ENCODE measurements at places on chromosomes 7 and 10.

GRCh38 chr7:77933394-77933793 is 134.8 kb downstream of the PHTF2 start:
- no peak for DNase-seq

DNA sequence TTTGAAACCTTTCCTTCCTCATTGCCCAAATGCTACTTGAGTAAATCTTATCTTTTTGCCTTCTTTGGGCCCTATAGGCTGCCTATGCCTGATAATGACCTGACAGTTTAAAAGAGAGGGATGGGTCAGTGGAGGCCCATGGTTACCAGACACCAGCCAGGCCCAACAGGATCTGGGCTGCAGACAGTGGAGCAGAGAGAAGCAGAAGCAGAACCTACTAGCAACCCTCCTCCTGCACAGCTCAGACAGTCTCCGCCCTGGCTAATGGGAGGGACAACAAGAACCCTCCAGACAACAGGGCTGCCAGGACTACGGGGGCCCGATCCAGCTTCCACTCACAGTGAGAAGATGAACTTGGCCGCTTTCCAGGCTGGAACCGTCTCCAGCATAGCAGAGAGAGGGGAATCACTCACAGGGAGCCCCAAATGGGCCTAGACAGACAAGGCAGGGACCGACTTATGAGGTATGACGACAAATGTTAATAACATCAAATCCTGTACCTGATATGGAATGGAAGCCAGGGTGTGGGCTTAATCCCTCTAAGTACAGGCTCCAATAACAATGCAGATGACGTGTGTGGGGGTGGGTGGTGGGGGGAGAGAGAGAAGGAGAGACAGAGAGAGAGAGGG is 31.7 kb upstream of the DGKI start:
- no peak for DNase-seq

DNA sequence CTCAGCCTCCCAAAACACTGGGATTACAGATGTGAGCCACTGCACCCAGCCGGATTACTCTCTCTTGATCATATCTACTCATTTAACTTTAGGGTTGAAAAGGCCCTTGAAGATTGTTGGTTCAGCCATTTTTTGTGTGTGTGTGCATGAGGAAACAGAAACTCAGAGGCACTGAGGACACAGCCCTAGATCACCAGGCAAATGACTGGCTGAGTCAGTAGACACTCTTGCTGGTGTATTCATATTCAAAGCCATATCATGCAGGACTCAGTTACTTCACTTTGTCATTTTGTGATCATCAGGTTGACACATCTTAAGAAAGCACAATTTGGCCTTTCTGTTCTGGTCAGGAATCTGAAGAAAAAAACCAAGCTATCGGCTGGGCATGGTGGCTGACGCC is 253.4 kb downstream of the TRIL start:
- no peak for DNase-seq

- DNase-seq: no peak
Observed at GRCh38 chr7:44522315-44522714, 18.8 kb downstream of the NPC1L1 start.

DNA sequence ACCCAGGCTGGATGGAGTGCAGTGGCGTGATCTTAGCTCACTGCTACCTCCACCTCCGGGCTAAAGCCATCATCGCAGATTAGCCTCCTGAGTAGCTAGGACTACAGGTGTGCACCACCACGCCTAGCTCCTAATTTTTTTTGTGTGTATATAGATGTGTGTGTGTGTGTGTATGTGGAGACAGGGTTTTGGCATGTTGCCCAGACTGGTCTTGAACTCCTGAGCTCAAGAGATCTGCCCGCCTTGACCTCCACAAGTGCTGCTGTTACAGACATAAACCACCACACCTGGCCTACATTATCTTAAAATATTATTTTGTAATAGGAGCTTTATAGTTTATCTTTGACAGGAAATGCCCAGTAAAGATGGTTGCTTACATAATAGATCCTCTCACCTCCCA is 25.0 kb downstream of the FOXP2 start:
- no peak for DNase-seq

DNA sequence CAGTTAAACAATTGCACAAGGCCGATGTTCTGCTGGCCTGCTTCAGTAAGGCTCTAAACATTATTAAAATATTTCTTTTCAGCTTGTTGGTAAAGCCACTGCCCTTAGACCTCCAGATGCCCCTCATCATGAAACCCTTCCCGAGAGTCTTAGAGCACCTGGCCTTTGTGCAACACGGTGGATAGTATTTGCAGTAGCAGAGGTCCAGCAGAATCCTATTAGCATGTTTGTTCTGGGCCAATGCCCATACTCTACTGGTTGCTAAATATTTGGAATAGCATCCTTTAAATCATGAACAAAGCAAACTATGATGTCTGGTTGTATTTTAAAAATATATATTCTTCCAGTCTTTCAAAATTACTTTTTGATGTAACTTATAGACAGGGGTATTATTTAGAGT is 584.6 kb downstream of the CNTNAP2 start:
- no peak for DNase-seq

- no peak for DNase-seq
Observed at GRCh38 chr7:135800560-135800959, 51.9 kb upstream of the FAM180A start.

DNA sequence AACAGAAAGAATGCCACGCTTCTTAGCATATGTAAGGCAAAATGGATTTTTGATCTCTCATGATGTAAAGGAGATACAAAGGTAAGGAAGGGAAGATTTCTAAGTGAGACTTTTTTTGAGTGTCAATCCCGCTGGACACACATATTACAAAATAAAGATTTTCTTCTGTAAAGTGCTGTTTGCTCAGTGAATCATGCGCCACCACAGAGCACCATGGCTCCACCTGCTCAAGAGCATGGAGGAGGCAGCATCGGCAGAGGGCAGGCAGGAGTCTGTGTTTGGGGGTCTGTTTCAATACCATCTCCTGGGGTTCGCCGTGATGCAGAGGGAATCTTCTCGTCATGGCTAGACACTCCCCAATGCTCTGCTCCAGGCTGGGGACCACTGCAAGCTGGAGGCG is 83.5 kb downstream of the ALOX5 start:
- DNase-seq: no peak

- no peak for DNase-seq
Observed at GRCh38 chr7:152085131-152085530, 59.7 kb downstream of the GALNT11 start.

GRCh38 chr7:126768836-126769235 is 483.9 kb downstream of the GRM8 start:
- DNase-seq: no peak

GRCh38 chr10:30825495-30825894 is 195.9 kb upstream of the LYZL2 start:
- DNase-seq: no peak

GRCh38 chr7:22174574-22174953 is 182.4 kb downstream of the RAPGEF5 start:
- no peak for DNase-seq

GRCh38 chr10:58747687-58748086 is 235.0 kb downstream of the BICC1 start:
- no peak for DNase-seq

- DNase-seq: no peak
Observed at GRCh38 chr10:93573051-93573909, 6.8 kb downstream of the FFAR4 start.

- DNase-seq: no peak
Observed at GRCh38 chr10:123804716-123805115, 86.9 kb downstream of the CPXM2 start.

- DNase-seq: no peak
Observed at GRCh38 chr10:47268696-47269095, 31.3 kb upstream of the GDF10 start.

DNA sequence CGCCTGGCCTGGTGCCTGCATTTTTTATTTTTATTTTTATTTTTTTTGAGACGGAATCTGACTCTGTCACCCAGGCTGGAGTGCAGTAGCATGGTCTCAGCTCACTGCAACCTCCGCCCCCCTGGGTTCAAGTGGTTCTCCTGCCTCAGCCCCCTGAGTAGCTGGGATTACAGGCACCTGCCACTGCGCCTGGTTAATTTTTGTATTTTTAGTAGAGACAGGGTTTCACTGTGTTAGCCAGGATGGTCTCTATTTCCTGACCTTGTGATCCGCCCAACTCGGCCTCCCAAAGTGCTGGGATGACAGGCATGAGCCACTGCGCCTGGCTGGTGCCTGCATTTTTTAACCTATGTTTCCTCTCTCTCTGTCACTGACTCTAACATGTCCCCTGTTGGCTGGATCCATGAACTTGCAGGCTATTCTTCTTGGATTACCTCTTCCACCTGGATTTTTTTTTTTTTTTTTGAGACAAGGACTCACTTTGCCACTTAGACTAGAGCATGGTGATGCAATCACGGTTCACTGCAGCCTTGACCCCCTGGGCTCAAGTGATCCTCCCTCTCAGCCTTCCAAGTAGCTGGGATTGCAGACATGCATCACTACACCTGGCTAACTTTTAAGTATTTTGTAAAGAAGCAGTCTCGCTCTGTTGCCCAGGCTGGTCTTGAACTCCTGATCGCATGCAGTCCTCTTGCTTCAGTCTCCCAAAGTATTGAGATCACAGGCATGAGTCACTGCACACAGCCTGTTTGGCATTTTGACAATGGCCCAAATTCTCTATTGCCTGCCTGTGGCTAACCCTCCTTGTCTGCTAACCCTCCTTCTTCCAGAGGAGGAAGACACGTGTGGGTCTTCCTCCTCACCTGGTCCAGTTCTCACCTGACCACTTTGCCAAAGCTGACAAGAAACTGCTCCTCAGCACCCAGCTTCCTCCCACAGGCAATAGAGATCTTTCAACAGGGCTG is 23.0 kb upstream of the PRPF18 start:
- no peak for DNase-seq

- DNase-seq: no peak
Observed at GRCh38 chr7:105003275-105003674, 10.7 kb upstream of the KMT2E start.

- no peak for DNase-seq
Observed at GRCh38 chr7:76293407-76293901, 9.0 kb upstream of the HSPB1 start.

- DNase-seq: no peak
Observed at GRCh38 chr10:646118-646524, 43.3 kb downstream of the DIP2C start.

GRCh38 chr7:142954680-142955268 is 7.4 kb downstream of the KEL start:
- DNase-seq: no peak

- DNase-seq: no peak
Observed at GRCh38 chr7:154375956-154376355, 323.8 kb downstream of the DPP6 start.

DNA sequence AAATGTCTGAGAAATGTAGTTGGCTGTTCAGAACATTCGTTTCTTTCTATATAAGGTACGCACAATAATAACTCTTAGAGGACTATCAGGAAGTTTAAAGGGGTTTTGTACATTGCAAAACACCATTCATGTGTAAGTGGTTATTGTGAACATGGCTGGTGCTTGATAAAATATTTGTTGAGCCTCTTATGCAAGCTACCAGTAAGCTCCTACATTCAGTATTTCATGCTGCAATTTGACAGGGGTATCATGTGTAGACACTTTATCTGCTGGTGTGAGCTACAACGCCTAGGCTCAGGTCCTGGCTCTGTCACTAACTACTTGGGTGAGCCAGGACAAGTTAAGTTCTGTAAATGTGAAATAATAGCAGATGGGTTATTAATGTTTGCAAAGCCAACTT is 75.5 kb downstream of the MAP3K8 start:
- DNase-seq: no peak

GRCh38 chr7:100048680-100049079 is 894 bp upstream of the ZSCAN21 start:
- no peak for DNase-seq

DNA sequence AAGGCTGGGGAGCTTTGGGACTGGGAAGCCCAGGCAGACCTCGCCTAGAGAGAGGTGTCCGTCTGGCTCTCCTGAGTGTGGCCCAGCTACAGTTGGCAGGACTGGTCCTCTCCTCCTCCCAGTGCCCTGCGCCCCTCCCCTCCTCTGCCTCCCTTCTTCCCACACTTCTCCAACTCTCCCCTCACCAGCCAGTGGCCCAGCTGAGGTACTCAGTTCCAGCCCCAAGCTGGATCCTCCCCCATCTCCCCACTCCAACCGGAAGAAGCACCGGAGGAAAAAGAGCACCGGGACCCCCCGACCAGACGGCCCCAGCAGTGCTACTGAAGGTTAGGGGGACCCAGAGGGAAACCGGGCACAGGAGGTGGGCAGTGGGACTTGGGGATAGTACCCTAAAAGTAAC is 27.7 kb downstream of the GBX1 start:
- no peak for DNase-seq

- no peak for DNase-seq
Observed at GRCh38 chr10:23037561-23037960, 57.8 kb upstream of the MSRB2 start.

DNA sequence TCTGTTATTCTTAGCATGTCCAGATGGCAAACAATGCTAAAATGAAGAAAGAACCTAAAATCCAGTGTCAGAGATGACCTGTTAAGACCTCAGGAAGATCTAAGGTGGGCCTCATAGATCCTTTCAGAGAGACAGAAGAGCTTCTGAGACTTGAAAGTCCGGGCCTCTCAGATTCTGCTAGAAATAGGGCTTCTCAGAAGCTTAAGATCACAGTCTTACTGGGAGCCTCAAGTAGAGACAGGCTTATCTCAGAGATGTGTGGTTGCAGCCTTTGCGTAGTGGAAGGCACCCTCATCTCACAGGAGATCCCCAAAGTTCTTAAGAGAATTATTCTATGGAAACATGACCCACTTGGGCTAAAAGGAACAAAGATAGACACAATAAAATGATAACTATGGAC is 642.8 kb downstream of the TNS3 start:
- no peak for DNase-seq

DNA sequence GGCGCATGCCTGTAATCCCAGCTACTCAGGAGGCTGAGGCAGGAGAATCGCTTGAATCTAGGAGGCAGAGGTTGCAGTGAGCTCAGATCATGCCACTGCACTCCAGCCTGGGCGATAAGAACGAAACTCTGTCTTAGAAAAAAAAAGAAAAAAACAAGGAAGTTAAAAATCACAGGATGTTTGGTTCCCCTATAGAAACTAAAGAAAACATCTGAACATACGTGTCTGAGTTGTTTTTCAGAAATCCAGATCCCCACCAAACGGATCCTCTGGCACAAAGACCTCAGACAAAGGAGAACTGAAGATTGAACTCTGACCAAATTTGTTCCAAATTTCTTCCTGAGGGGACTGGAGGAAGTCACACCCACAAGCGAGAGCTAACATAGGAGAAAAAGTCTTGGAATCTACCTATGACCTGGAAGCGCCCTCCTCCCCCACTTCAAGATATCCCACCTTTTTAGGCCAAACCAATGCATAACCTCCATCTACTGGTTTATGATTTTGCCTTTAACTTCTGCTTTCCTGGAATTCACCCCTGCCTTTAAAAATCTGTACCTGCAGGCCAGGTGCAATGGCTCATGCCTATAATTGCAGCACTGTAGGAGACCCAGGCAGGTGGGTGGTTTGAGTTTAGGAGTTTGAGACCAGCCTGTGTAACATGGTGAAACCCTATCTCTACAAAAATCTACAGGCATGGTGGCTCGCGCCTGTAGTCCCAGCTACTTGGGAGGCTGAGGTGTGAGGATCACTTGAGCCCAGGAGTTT is 19.7 kb upstream of the SIRT1 start:
- no peak for DNase-seq

DNA sequence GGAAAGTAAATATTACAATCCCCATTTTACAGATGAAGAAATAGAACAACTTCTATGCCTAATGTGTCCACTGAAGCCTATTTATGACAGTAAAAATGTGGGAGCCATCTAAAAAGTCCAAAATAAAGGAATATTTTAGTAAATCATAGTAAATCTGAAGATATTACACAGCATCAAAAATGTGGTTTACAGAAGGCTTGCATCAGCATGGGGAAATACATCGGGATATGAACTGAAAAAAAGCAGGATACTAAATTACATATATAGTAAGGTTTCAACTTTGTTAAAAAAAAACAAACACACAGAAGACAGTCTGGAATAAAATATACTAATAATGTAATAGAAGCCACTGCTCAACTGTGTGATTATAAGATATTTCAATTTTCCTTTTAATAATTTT is 20.8 kb downstream of the CPA1 start:
- DNase-seq: no peak

Data from T47D (cell line).